H4 (cell line): ENCODE measurements at places on chromosomes 13 and 19. TPM values are rescaled to one million over a fixed set of nuclear protein-coding genes. Genes with fewer than 3 reads are reported as not detected.
A peak's percentile ranks its signal among the peaks of the same experiment; 100 is the strongest.

The ZNF557 gene
- total RNA-seq = 14.2 and 17.7 TPM in 2 replicates

The MEX3D gene
- 5.7 and 10.6 TPM in 2 replicates for total RNA-seq

The IRGC gene
- total RNA-seq = not detected in 2 replicates

The NLRP11 gene
- total RNA-seq = 2.1 and 2.4 TPM in 2 replicates

DNA sequence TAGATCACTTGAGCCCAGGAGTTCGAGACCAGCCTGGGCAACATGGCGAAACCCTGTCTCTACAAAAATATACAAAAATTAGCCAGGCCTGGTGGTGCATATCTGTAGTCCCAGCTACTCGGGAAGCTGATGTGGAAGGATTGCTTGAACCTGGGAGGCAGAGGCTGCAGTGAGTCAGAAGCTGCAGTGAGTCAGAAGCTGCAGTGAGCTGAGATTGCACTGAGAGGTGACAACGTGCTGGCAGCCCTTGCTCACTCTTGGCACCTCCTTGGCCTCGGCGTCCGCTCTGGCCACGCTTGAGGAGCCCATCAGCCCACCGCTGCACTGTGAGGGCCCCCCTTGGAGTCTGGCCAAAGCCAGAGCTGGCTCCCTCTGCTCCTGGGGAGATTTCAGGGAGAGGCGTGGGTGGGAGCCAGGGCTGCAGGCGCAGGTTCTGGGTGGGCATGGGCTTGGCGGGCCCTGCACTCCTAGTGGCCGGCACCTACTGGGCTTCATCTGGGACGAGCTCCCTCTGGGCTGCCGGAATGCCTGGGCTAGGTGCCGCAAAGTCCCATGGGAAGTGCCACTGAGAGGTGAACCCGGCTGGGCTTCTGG is 39.5 kb upstream of the RPL21 start:
- DNase-seq = peak; percentile 25

- DNase-seq = no peak
These were observed 18.1 kb downstream of the DDX39A start for GRCh38 chr19:14400951-14401431.

DNA sequence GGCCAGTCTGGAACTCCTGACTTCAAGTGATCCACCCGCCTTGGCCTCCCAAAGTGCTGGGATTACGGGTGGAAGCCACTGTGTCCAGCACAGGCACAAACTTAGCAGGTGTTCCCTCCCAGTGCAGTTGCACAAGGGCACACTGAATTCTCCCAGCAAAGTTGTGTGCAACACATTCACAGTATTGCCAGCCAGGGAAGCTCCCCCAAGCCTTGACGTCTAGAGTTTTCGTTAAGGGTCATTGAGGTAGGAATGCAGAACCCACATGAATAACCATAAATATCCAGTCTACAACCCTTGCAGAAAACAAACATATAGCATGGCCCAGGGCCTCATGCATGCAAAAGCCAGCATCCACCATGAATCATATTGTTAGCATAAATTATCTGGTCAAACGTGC is 3.3 kb upstream of the AURKC start:
- DNase-seq = no peak

GRCh38 chr19:3573162-3573857 is 566 bp downstream of the HMG20B start:
- peak; percentile 2 for DNase-seq

DNA sequence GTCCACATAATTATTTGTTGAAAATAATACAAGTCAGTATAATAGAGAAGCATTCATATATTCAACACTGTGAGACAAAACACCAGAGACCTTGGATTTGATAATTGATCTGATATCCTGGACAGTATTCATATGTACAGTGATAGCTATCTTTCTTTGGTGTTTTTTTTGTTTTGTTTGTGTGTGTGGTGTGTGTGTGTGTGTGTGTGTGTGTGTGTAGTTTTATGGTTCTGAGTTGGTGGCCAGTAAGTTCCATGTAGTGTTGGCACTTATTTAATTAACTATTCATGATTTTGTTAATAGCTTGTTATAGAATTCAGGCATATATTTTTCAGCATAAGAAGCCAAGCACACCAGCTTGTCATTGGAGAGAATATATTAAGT is 1.6 kb upstream of the ANGPTL6 start:
- DNase-seq = no peak
